ENCODE measurements at places on chromosomes 4 and X. TPM values are rescaled to one million over a fixed set of nuclear protein-coding genes. Genes with fewer than 3 reads are reported as not detected.
A peak's percentile ranks its signal among the peaks of the same experiment; 100 is the strongest.

Gene CLTRN
- not detected for total RNA-seq

Gene UCP1
- total RNA-seq: not detected

Gene ZCCHC18
- total RNA-seq: 7.5 TPM

DNA sequence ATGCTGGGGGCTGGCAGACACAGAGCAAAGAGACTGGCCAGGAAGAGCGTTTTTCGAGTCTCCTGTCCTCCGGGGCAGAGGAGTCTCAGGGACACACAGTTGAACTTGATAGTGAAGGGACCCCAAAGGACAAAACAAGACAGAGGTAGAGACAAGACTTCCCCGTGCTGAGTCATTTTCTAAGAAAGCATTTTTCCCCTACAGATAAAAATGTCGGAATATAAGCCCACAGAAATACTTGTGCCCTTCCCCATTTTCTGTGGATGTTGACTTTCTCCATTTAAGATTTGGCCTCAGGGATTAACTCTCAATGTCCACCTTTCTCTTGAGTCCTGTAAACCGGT is 523 bp upstream of the BTK start:
- DNase-seq: no peak

DNA sequence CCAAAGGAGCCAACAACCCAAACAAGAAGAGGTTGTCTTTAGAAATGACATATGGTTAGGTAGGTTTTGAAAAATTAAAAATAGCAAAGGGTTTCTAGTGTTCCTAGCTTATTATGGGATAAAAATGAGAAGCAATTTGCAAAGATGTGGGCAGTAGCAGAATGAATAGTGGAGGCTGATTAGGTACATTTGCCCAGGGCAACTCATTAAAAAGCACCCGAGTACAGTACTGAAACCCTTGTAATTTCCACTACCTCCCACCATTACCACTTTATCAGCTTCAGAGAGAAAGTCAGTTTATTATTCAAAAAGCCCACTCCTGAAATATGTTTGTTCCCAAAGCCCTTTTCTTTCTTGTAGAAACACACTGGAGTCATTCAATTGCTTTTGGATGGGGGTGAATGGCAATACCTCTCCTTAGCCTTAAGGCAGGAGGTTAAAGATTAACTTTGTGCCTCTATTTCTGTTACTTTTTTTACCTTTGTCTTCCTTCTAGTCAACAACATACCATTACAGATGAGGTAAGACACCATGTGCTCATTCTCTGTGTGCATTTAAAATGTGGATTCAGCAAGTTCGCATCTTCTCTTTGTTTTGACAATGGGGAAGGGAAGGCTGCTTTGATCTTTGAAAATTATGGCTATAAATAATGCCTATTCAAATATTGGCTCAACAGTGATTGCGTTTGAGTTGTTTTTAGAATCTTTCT is 353.8 kb upstream of the CASK start:
- DNase-seq: no peak

DNA sequence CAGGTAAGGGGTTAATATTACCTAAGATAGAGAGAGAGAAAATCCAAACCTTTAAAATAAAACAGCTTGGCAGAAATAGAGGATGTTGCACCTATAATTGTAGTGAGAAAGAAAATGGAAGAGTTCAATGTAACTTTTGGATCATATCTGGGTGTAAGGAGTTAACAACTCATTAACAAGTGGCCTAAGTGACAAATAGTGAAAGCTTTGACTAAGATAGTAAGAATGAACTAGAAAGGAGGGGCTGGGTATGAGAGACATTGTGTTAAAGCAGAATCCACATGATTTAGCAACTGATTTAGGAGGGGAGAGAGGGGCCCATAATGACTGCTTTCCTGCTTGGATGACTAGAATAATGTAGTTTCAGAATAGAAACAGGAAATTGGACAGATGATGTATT is 761.0 kb downstream of the IL1RAPL1 start:
- no peak for DNase-seq

Gene NSG1
- total RNA-seq: 15.8 TPM

DNA sequence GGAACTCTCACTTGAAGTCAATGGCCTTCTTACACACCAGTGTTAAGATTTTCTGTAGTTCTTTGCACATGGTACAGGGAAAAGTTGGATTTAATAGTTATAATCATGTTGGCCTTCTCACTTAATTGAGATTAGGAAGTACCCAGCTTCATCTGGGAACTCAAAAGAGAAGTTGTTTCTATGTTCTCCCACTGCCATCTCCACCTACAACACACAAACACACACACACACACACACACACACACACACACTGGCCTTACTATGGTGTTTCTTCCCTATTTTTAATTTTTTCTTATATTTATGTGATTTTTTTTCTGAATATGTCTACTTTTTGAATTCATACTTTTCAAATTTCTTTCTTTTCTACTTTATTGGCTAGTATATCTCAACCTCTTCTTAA is 10.0 kb upstream of the CHIC2 start:
- no peak for DNase-seq

- DNase-seq: no peak
Measured at GRCh38 chrX:31117266-31117665, 45.4 kb upstream of the FTHL17 start.

DNA sequence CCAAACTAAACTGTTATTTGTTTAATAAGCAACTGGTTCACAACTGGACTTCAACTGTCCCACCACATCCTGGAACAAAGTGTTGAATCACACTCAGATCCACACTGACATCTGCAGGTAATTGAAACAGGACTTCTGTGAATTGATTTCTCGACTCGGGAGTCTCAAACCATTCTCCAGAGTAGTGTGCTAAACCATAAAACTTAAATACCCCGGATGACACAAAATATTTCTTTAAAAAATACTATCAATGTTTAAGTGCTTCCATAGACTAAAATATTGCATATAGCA is 95.4 kb upstream of the PLAC1 start:
- DNase-seq: no peak

GRCh38 chrX:12349201-12349600 is 210.9 kb downstream of the FRMPD4 start:
- no peak for DNase-seq

Gene SULT1E1
- not detected for total RNA-seq

DNA sequence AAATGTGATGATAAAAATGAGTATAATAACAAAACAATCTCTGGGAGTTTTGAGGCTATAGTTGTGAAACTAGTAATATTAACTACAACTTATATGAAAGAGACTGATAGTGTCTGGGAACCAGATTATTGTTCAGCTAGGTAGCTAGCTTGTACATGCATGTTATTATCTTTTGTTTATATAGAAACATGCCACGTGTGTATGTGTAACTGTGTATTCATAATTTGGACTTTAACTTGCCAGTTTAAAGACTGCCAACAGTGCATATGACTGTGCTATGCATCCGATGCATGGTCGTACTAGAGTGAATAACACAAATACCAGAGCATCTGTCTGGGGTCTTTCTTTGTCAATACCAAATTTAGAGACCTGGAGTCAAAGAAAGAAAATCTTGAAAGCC is 92.2 kb downstream of the ADGRL3 start:
- no peak for DNase-seq

Gene GYPE
- not detected for total RNA-seq

- DNase-seq: no peak
Measured at GRCh38 chr4:61723492-61723891, 523.4 kb downstream of the ADGRL3 start.

- no peak for DNase-seq
Measured at GRCh38 chr4:7933651-7934510, 5.8 kb downstream of the AFAP1 start.

DNA sequence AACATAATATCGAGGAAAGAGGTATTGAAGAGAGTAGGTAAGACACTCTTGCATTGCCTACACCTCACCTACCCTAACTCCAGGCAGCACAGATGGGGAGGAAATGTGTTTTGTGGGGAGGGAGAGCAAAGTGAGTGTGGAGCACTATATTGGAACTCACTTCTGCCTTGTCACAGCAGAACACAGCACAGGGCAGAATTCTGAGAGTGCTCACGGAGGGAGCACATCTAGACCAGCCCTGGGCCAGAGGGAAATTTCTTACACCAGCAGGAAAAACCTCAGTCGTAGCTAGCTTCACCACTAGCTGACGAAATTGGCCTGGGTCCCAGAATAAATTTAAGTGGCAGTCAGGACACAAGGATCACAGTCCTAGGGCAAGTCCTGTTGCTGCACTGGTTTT is 517.3 kb downstream of the TMA16 start:
- DNase-seq: no peak

GRCh38 chr4:94448815-94449375 is 2.8 kb upstream of the PDLIM5 start:
- no peak for DNase-seq

GRCh38 chr4:101141230-101141629 is 206.1 kb downstream of the PPP3CA start:
- no peak for DNase-seq

GRCh38 chr4:17327591-17327990 is 184.3 kb downstream of the QDPR start:
- DNase-seq: no peak

DNA sequence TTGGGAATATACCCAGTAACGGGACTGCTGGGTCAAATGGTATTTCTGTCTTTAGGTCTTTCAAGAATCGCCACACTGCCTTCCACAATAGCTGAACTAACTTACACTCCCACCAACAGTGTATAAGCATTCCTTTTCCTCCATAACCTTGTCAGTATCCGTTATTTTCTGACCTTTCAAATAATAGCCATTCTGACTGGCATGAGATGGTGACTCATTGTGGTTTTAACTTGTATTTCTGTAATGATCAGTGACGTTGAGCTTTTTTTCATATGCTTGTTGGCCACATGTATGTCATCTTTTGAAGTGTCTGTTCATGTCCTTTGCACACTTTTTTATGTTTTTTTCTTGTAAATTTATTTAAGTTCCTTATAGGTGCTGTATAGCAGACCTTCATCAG is 81.2 kb downstream of the ADAM29 start:
- no peak for DNase-seq

Gene GLOD5
- total RNA-seq: not detected

DNA sequence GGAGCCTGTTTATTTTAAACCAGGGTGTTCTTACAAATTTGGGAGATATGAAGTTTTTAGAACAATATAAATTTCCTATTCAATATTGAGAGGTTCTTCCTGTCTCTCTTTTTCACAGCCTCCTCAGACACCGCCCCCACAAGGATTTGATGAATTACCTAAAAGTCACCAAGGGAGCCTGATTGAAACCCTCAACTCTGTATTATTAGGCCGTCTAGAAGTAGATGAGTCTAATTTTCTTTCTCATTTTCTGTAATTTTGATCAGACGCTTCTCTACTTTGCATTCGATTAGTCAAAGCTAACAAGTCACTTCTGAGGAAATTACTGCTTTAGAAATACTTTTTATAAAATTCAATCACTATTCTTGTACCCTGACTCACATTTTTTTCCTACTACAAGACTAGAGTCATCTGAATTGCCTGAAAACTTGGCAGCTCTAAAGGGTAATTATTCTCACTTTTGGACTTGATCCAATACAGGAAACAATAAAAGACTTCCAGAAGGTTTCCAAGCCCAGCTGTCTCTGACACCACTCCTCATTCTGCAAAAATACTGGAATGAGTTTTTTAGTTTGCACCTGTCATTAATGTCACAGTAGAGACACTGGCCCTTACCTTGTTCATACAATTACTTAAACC is 111.2 kb downstream of the ELOVL6 start:
- no peak for DNase-seq

GRCh38 chr4:60780874-60781273 is 419.3 kb upstream of the ADGRL3 start:
- DNase-seq: no peak

- DNase-seq: no peak
Measured at GRCh38 chrX:51215266-51215665, 117.4 kb upstream of the NUDT10 start.

DNA sequence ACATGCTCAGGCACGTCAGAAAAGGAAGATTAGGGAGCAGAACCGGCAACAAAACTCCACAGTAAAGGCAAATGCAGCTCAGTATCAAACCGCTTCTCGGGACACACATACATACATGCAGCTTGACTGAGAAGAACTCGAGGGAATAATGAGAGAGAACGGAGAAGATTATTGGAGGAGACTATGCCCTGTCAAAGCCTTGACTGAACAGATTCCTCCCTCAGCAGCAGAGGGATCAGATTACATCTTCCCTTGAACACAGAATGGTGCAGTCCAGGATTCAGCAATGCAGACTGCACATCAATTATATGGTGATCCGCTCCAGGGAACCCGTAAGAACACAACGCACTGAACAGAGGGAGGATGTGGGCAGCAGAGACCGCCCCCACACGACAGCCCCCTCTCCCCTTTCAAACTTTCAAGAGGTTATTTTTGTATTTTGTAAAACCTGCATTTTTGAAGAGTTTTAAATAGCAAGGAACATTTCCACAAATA is 183.2 kb downstream of the FBXW7 start:
- DNase-seq: no peak

GRCh38 chrX:35276115-35276514 is 333.5 kb downstream of the FAM47B start:
- no peak for DNase-seq

DNA sequence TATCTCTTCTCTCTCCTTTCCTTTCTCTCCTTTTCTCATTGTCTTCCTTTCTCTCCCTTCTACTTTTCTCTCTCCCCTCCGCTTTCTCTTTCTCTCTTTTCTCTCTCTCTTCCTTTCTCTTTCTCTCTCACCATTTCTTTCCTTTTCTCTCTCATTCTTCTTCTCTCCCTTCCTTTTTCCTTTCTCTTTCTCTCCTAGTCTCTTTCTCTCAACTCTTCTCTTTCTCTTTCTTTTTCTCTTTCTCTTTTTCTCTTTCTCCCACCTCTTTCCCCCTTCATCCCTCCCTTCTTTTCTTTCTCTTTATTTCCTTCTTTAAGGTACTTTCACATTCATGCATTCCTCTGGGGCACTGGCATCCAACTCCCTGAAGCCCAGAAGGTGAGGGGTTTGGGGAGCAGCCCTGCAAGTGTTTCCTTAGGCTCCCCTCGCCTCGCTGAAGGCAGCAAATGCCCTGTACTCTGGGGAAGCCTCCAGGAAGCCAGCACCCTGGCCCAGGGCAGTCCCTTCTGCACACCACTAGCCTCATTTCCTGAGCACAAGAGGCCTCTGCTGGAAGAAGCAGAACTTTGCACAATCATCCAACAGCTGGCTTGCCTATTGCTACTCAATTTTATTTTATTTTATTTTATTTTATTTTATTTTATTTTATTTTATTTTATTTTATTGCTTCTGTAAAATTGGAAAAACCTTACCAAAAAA is 124.2 kb downstream of the NFKB1 start:
- DNase-seq: peak; percentile 42

Gene KLHL4
- not detected for total RNA-seq

DNA sequence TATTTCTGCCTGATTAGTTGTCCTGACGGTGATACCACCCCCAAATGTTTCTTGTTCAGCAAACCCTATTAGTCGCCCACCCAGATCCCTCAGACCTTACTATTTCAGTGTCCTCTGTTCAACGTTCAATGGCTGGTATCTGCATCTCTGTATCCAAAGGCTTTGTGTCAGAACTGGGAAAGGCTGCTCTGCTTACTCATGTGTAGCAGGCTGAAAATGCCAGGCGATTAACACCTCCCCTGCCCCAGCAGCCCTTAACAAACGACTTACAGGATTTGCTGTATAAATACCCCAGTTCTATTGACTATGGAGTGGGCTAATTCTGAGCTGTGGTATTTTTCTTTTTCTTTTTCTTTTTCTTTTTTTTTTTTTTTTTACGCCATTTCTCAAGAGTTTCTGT is 415.0 kb downstream of the ZNF674 start:
- DNase-seq: no peak
